ENCODE measurements at places on chromosomes 6 and 20.

DNA sequence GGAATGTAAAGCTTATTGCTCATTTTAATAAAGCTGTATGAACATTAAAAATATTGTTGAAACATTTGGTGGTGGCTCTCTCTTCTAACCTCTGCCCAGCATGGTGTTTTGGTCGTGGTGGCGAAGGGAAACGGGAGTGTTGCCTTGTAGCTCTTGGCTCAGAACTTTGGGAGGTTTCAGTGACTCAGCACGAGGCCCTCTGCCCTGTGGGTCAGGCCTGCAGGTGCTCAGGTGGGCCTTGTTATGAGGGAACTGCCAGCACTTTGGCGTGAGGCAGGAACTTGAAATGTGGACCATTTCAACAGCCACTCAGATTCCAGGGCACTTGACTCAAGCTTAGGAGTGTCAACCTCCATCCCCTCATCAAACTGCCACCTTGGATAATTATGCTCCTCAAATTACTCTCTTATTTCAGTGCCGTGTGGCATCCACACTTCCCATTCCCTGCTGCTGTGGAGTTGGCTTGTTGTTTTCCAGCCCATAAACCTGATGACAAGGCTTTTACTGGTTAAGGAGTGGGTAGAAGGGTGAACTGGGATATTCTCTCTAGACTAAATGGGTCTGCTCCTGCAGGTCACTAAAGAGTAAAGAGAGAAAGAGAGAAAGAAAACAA is 36.3 kb downstream of the PRDM1 start:
- no peak for DNase-seq

DNA sequence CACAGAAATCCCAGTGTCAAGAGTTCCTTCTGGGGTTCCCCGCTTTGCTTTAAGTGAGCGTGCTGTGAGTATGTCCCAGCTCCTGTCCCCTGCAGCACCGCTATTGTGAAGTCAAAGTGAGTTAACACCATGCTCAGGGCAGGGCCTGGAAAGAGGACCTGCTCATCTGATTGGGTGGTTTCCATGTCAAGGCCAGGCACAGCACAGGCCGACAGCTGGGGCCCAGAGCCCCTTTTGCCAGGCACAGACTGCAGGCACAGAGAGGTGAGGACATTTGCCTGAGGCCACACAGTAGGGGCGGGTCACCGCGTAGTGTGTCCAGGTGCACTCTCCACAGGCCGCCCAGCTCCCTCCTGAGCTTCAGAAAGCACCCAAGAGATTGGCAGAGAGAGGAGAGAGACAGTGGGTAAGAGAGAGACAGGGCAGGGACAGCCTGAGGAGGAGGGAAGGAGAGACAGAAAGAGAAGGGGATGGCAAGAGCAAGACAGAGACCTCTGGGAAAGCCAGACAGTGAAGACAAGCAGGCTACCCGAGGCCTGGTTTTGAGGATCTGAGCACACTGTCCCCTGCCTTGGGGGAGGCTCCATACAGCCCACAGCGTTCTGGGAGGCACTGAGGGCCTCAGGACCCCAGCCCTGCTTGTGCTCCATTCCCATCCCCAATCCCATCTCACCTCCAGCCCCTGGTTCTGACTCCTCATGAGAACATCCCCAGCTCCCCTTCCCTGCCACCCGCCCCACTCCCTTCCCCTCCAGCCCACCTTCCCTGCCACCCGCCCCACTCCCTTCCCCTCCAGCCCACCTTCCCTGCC is 6.5 kb upstream of the BPIFB1 start:
- no peak for DNase-seq

- DNase-seq = no peak
These were observed 13.1 kb downstream of the ITPR3 start for GRCh38 chr6:33634161-33634727.

GRCh38 chr20:22729616-22730236 is 145.4 kb upstream of the FOXA2 start:
- DNase-seq = no peak

- no peak for DNase-seq
These were observed 74.4 kb downstream of the DOK5 start for GRCh38 chr20:54549658-54550326.

DNA sequence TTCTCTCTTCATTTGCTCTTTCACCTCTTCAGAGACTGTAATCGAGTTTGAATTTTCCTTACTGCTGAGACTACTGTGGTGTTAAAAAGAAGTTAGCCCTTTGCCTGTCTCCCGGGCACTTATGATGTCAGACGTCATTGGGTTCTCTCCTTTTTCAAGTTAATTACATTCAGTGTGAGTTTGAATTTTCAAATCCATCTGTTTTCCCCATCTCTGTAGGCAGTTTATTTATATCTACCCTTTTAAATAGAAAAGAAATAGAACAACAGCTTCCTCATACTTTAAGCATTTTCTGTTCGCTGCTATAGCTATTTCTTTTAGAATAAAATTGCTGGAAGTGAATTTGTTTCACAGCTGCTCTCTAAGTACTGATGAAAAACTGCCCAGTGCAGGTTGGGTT is 81.4 kb downstream of the MCHR2 start:
- no peak for DNase-seq

GRCh38 chr6:39314273-39314795 is at the start of gene KCNK17:
Gene KCNK17 (minus strand): TSS chr6:39314419. CDS start chr6:39314320, 99 bp downstream.
- no peak for DNase-seq

GRCh38 chr6:56109149-56109548 is 138.2 kb downstream of the COL21A1 start:
- DNase-seq = no peak

GRCh38 chr6:7051780-7052442 is 55.9 kb upstream of the RREB1 start:
- DNase-seq = no peak

- DNase-seq = no peak
These were observed 11.7 kb downstream of the SOD2 start for GRCh38 chr6:159681191-159681880.

Data from NCI-H1048 (cell line).